ENCODE measurements at places on chromosomes 5 and 9.

- DNase-seq, result no peak
- no peak overlapping the region for H3K4me3 ChIP-seq
- H3K27ac ChIP-seq, result no peak overlapping the region
These were observed 129.1 kb upstream of the VCAN start for GRCh38 chr5:83342465-83342864.

DNA sequence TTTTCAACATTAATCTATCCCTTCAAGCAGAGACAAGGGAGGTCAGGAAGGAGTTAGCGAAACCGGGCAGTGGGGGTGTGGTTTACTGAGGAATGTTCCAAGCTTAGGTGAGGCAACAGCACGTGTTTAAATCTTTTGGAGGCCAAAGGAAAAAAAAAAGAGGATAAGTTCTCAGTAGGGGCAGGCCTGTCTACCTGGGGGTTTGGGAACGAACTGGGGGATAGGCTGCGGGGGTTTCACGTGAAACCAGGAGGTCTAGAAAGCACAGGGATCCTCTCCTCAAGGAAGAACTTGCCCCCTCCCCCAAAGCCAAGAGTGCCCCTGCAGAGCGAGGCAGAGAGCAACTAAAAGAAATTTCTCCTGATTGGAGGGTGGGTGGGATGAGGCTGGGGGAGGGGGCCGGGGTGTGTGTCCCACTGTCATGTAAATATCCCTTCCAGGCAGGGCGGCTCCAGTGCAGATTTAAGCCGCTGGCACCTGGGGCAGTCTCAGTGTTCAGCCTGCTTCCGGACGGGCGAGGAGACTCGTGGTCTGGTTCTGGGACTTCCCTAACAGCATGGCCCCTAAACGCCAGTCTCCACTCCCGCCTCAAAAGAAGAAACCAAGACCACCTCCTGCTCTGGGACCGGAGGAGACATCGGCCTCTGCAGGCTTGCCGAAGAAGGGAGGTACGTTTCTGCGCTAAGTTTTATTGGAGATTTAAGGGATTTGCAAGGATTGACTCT is 5.5 kb upstream of the SET start:
- H3K4me3 ChIP-seq, result peak overlapping the region; percentile 76
- peaks cover 37% of the 10 kb centered on the region for H3K4me1 ChIP-seq
- DNase-seq, result peak; percentile 83
- peak overlapping the region; percentile 89 for H3K27ac ChIP-seq
- no peaks in the 10 kb centered on the region for H3K36me3 ChIP-seq

GRCh38 chr9:72687331-72687730 is 165.9 kb downstream of the TMC1 start:
- no peaks in the 10 kb centered on the region for H3K36me3 ChIP-seq
- no peaks in the 10 kb centered on the region for H3K4me1 ChIP-seq
- H3K27me3 ChIP-seq, result no peaks in the 10 kb centered on the region

- H3K36me3 ChIP-seq, result no peaks in the 10 kb centered on the region
- H3K4me1 ChIP-seq, result peaks cover under 1% of the 10 kb centered on the region
- no peak for DNase-seq
- H3K4me3 ChIP-seq, result no peak overlapping the region
These were observed 97.0 kb upstream of the TARS1 start for GRCh38 chr5:33343676-33344327.

GRCh38 chr5:170769898-170770416 is 13.6 kb upstream of the GABRP start:
- H3K27ac ChIP-seq, result no peak overlapping the region
- DNase-seq, result no peak

DNA sequence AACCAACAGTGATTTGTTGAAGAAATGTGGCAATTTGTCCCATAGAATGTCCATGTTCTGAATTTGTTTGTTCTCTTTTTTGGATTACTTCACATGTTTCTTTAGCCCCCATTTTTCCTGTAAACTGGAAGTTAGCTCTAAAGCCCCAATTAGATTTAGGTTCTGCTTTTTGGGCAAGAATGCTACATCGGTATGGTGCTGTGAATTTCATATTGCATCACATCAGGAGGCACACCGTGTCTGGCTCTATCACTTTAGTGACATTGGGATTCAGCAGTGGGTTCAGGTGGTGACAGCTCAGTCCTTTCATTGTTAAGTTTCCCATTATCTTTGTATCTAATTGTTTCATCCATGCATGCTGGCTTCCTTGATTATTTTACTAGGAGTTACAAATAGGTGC is 27.9 kb downstream of the ADGRV1 start:
- H3K27me3 ChIP-seq, result no peaks in the 10 kb centered on the region
- H3K4me1 ChIP-seq, result no peaks in the 10 kb centered on the region
- H3K27ac ChIP-seq, result no peak overlapping the region
- no peak for DNase-seq
- H3K36me3 ChIP-seq, result no peaks in the 10 kb centered on the region

GRCh38 chr5:142851731-142852130 is 81.6 kb downstream of the ARHGAP26 start:
- peaks cover 17% of the 10 kb centered on the region for H3K4me1 ChIP-seq
- no peak overlapping the region for H3K27ac ChIP-seq
- H3K4me3 ChIP-seq, result no peak overlapping the region
- no peaks in the 10 kb centered on the region for H3K36me3 ChIP-seq
- DNase-seq, result no peak

DNA sequence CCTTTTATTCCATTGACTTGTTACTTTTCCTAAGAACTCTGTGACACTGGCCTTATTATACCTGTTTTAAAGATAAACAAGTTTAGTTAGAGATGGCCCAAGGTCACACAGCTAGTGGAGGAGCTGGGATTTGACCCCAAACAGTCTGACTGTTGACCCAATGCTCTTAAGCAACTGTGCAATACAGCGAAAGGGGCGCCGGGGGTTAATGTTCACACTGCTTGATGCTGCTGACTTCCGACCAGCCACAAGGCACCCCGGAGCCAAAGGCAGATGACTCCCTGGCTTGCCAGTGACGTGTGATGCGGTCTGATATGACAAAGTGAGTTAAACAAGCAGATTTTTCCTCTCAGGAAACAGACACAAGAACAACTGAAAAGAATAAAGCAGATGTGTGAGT is 23.9 kb downstream of the PIK3R1 start:
- peaks cover 51% of the 10 kb centered on the region for H3K4me1 ChIP-seq
- H3K4me3 ChIP-seq, result peak overlapping the region; percentile 1
- peak; percentile 72 for DNase-seq
- peak overlapping the region; percentile 38 for H3K27ac ChIP-seq
- no peaks in the 10 kb centered on the region for H3K36me3 ChIP-seq
- no peaks in the 10 kb centered on the region for H3K27me3 ChIP-seq

DNA sequence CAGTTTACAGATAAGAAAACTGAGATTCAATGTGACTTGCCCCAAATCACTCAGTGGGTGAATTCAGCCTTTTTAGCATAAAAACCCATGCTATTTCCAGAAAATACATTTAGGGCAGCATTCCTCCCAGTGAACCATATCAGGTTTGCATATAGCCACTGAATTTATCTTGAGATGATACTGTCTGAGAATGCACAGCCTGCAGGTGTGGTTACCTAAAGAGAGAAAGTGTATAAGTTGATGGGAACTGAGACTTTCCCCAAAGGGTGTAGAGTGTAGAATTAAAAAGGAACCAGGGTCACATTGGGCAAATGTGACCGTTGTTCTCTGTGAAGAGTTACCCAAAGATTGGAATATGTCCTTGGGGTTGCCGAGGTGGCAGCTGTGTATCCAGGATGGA is 100.0 kb upstream of the PIK3R1 start:
- H3K27me3 ChIP-seq, result no peaks in the 10 kb centered on the region
- H3K4me1 ChIP-seq, result no peaks in the 10 kb centered on the region
- H3K27ac ChIP-seq, result no peak overlapping the region
- no peaks in the 10 kb centered on the region for H3K36me3 ChIP-seq
- no peak for DNase-seq
- no peak overlapping the region for H3K4me3 ChIP-seq

DNA sequence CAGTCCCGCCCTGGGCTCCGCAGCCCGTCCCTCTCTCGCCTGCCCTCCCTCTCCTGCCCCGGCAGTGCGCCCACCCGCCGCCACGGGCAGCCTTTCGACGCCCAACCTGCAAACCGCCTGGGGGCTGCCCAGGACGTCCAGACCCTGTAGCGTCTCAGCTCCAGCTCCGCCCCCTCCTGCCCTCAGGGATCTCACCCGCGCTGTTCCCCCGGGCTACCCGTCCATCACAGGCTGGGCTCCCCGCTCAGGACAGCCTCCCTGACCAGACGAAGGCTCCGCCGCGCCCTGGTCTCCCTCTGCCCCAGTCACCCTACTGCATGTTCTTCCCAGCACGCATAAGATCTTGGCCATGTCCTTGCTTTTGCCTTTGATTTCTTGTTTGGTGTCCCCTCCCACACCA is 1.4 kb downstream of the RASGEF1C start:
- peaks cover 31% of the 10 kb centered on the region for H3K27me3 ChIP-seq
- no peaks in the 10 kb centered on the region for H3K36me3 ChIP-seq
- no peak overlapping the region for H3K4me3 ChIP-seq

DNA sequence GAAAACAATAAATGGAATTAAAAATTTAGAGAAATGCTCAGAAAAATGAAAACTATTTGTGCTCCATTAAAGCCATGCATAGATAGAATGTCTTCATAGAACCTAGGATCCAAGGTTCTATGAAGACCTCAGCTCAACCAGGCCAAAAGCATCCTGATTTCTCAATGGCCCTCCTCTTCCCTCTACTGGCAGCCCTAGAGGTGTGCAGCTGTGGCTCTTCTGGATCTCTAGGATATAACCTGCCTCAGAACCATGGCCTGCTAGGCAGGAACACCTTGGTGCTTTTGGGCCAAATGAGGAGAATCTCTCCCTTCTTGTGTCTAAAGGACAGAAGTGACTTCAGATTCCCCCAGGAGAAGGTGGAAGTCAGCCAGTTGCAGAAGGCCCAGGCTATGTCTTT is 15.1 kb downstream of the IFNA1 start:
- H3K27me3 ChIP-seq, result peaks cover 4% of the 10 kb centered on the region
- DNase-seq, result no peak
- no peaks in the 10 kb centered on the region for H3K4me1 ChIP-seq
- no peak overlapping the region for H3K27ac ChIP-seq
- no peaks in the 10 kb centered on the region for H3K36me3 ChIP-seq

GRCh38 chr9:136994888-136995230 is 1.5 kb downstream of the CLIC3 start:
- H3K4me1 ChIP-seq, result peaks cover 57% of the 10 kb centered on the region
- peak overlapping the region; percentile 46 for H3K4me3 ChIP-seq
- H3K27ac ChIP-seq, result no peak overlapping the region
- no peaks in the 10 kb centered on the region for H3K27me3 ChIP-seq
- H3K36me3 ChIP-seq, result peaks cover 13% of the 10 kb centered on the region
- no peak for DNase-seq

DNA sequence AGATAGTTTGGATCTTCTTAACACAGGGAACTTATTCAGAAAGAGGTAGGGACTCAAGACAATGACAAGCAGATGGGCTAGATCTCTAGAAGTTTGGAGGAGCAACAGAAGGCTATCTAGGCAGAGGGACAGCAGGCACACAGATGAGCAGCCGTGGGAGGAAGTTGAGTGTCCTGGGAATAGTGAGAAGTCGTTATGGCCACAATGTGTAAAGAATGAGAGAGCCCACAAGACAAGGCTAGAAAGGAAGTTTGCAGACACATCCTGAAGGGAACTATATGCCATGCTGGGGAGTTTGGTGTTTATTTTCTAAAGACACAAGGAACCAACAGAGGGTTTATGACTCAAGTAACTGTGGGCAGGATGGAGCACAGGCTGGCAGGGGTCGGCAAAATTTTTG is 160.6 kb downstream of the PALM2AKAP2 start:
- H3K4me1 ChIP-seq, result peaks cover 4% of the 10 kb centered on the region
- H3K27me3 ChIP-seq, result no peaks in the 10 kb centered on the region
- H3K36me3 ChIP-seq, result no peaks in the 10 kb centered on the region
- no peak for DNase-seq
- H3K27ac ChIP-seq, result no peak overlapping the region

- H3K4me1 ChIP-seq, result no peaks in the 10 kb centered on the region
- no peak overlapping the region for H3K27ac ChIP-seq
- peaks cover 54% of the 10 kb centered on the region for H3K27me3 ChIP-seq
- H3K4me3 ChIP-seq, result peak overlapping the region; percentile 46
- DNase-seq, result no peak
- H3K36me3 ChIP-seq, result no peaks in the 10 kb centered on the region
These were observed 1.1 kb upstream of the PTPN3 start for GRCh38 chr9:109499093-109499630.

DNA sequence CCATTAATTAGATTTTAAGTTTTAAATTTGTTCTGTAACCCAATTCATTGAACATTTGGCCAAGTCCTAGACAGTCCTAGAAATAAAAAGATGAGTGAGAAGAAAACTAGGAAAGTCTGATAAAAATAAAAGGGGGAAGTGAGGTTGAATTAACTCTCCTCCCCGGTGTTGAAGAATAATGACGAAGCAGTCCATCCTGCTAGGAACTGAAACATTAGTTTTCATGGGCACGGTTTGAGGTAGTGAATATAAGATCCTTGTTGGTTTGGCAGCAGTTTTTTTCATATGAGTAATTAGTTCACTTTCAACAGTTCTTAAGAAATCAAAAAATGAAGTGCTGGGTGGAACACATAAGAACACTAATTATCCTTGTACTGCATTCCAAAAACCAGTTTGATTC is 103.1 kb downstream of the MTREX start:
- H3K27me3 ChIP-seq, result no peaks in the 10 kb centered on the region
- H3K36me3 ChIP-seq, result peaks cover 46% of the 10 kb centered on the region
- H3K4me1 ChIP-seq, result no peaks in the 10 kb centered on the region
- DNase-seq, result no peak

GRCh38 chr9:105419816-105420597 is 27.8 kb upstream of the FSD1L start:
- no peak overlapping the region for H3K4me3 ChIP-seq
- H3K27ac ChIP-seq, result no peak overlapping the region
- no peaks in the 10 kb centered on the region for H3K27me3 ChIP-seq
- H3K36me3 ChIP-seq, result no peaks in the 10 kb centered on the region

GRCh38 chr9:121220996-121221663 is 19.5 kb upstream of the RAB14 start:
- H3K27ac ChIP-seq, result no peak overlapping the region
- no peaks in the 10 kb centered on the region for H3K36me3 ChIP-seq
- peaks cover 5% of the 10 kb centered on the region for H3K4me1 ChIP-seq
- no peaks in the 10 kb centered on the region for H3K27me3 ChIP-seq

- peak; percentile 67 for DNase-seq
- no peaks in the 10 kb centered on the region for H3K4me1 ChIP-seq
- no peaks in the 10 kb centered on the region for H3K27me3 ChIP-seq
- no peak overlapping the region for H3K27ac ChIP-seq
- H3K36me3 ChIP-seq, result no peaks in the 10 kb centered on the region
These were observed 44.5 kb upstream of the NR5A1 start for GRCh38 chr9:124551472-124552272.

DNA sequence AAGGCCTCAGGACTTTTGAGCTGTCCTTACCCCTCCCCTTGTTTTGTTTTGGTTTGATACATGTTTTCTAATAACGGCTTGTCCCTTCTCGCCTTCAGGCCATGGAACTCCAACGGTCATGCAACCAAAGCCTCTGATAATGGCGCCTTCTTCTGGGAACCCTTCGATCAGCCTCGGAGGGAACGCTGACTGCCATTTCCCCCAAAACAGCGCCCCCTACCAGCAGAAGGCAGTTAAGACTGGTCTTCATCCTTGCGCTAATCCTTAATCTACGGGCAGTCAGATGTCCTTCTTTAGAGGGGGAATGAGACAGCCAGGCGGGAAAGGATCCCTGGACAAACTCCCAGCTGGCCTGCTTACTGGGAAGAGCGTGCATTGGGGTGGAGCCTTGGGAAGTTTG is 276.6 kb downstream of the ICE1 start:
- H3K4me1 ChIP-seq, result no peaks in the 10 kb centered on the region
- no peak overlapping the region for H3K4me3 ChIP-seq
- no peaks in the 10 kb centered on the region for H3K36me3 ChIP-seq
- H3K27ac ChIP-seq, result no peak overlapping the region
- no peaks in the 10 kb centered on the region for H3K27me3 ChIP-seq

- H3K4me3 ChIP-seq, result no peak overlapping the region
- H3K36me3 ChIP-seq, result no peaks in the 10 kb centered on the region
- DNase-seq, result no peak
- peaks cover 5% of the 10 kb centered on the region for H3K4me1 ChIP-seq
These were observed 121.7 kb downstream of the EBF1 start for GRCh38 chr5:158978061-158978460.

Data from upper lobe of right lung (tissue), 1 donor.